ENCODE measurements at places on chromosomes 2 and 18.

- DNase-seq = no peak
Observed at GRCh38 chr18:77422974-77423867, 173.6 kb downstream of the GALR1 start.

GRCh38 chr2:238096311-238097011, 3.7 kb upstream of the ESPNL start:
- DNase-seq = no peak

- DNase-seq = no peak
Observed at GRCh38 chr18:7754725-7755181, 187.6 kb downstream of the PTPRM start.

DNA sequence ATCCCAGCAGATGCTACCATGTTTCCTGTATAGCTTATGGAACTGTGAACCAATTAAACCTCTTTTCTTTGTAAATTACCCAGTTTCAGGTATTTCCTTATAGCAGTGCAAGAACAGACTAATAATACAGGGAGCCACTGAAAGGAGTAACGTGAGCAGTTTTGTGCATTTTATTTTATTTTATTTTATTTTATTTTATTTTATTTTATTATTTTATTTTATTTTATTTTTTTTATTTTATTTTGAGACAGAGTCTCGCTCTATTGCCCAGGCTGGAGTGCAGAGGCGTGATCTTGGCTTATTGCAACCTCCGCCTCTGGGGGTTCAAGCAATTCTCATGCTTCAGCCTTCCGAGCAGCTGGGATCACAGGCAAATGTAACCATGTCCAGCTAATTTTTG, 156.3 kb upstream of the MSH6 start:
- no peak for DNase-seq

- peak; percentile 20 for DNase-seq
Observed at GRCh38 chr2:61151436-61151835, 10.6 kb upstream of the C2orf74 start.

DNA sequence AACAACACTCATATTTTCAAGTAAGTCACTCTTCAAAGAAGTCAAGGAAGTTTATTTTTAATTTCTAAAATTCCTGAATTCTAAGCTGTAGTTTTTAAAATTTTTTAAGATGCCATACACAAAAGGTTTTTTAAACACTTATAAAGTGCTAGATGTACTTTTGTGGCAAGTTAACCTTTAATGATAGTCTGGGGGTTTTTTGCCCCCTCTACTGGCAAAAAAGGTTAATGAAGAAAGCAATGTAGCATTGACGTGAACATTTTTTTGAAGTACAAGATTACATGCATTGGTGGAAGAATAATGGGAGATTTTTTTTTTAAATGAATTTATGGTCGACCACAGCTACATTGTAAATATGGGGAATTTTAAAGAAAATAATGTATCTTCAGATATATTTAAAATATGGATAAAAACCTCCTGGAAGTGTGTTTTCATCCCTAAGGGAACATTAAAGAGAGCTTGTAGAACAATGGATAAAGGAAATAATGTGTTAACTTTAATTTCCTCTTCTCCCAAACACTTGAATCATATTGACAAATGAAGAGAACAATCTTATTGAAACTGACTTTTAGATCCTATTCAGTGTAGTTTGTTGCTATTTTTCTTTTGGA, 12.6 kb downstream of the ITPRID2 start:
- DNase-seq = peak; percentile 34

DNA sequence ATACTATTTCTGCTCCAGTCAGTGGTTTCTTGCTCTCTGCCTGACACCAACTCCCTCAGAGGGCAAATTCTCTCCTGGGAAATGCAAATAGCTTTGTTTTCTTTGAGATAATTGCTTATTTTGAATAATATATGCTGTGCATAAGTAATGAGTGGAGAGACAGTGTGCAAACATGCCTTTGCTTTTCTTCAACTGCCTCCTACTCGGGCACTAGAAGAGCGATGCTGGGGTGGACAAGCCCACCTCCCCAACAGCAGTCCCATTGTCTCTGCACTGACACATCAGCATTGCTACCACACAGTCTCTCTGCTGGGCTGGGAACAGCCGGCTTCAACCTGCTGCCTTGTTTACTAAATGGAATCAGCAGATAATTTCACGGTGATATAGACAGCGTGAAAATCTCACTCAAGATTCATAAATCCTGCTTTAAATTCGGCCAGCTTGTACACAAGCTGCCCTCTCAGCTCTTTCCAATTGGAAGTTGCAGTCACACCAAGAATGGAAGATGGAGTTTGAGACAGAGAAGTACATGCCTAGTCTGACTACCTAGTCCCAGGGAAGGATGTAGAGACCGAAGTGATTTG, 694.5 kb downstream of the TDRD15 start:
- no peak for DNase-seq

- DNase-seq = no peak
Observed at GRCh38 chr2:228703152-228703551, 521.7 kb upstream of the SPHKAP start.

DNA sequence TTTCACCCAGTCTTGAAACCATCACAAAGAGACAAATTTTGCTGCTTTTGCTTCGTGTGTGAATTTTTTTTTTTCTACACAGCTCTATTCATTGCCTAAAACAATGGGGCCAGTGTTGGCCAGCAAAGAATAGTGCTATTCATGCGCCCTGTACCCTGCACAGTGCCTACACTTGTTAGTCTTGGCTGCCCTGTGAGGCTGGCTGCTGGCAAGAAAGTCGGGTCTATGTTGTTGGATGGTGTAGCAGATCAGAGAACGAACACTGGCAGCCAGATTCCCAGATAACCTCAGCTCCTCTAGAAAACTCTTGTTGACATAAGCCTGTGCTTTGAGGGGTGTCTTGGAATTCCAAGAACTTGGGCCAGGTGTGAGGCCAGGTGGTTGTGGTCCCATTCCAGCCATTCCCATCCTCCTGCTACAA, 455.7 kb upstream of the TCF4 start:
- DNase-seq = no peak

GRCh38 chr18:35504996-35505395, 7.2 kb upstream of the INO80C start:
- no peak for DNase-seq

DNA sequence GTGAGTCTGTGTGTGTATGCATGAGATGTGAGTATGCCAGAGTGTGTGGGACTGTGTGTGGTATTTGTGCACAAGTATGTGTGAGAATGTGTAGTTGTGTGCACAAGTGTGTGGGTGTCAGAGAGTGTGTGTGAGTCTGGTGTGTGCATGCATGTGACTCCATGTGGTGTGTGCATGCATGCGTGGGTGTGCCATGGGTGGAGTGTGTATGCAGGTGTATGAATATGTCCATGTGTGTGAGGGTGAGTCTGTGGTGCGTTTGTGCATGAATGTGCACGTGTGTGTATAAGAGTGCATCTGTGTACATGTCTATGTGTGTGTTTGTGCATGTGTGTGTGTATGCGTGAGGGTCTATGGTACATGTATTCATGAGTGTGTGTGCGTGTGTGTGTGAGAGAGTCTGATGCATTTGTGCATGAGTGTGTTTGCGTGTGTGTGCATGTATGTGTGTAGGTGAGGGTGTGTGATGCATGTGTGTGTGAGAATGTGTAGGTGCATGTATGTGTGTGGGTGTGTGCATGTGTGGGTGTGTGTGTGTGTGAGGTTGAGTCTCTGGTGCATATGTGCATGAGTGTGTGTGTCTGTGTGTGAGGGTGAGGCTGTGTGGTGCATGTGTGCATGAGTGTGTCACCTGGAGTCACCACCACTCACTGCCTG, 226.8 kb downstream of the LDLRAD4 start:
- DNase-seq = no peak

DNA sequence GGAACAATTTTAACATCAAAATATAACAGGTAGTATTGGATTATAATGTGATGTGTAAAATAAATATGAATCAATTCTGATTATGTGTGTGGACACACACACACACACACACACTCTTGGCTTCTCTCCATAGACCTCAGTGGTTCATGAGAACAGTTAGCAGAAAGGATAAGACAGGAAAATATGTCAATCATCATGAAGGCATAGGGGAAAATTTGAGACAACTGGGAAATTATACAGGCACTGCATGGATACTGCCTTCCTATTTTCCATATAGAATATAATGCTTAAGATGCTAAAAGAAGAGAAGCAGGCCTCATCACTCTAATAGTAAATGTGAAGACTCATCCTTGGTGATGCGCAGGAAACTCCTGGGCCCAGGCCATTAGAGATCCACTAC, 884.5 kb downstream of the SUCLG1 start:
- no peak for DNase-seq

- DNase-seq = no peak
Observed at GRCh38 chr18:78731016-78731397, 248.6 kb upstream of the SALL3 start.

DNA sequence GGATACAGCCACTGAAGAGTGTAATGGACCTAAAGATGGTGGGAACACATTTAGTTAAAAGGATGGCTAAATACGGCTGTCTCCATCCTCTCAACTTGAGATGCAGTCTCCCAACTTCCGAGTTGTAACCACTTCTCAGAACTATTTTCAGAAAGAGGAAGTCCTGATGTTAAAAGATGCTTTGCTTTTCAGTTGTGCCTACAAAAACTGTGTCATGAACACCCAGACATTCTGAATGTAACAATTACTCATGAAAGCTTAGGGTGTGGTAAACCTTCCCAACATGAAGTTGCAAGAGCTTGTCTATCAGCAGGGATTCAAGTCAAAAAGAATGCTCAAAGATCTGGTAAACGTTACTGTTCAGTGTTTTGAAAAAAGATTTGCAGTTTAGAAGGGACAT, 147.9 kb downstream of the DOCK10 start:
- peak; percentile 94 for DNase-seq

DNA sequence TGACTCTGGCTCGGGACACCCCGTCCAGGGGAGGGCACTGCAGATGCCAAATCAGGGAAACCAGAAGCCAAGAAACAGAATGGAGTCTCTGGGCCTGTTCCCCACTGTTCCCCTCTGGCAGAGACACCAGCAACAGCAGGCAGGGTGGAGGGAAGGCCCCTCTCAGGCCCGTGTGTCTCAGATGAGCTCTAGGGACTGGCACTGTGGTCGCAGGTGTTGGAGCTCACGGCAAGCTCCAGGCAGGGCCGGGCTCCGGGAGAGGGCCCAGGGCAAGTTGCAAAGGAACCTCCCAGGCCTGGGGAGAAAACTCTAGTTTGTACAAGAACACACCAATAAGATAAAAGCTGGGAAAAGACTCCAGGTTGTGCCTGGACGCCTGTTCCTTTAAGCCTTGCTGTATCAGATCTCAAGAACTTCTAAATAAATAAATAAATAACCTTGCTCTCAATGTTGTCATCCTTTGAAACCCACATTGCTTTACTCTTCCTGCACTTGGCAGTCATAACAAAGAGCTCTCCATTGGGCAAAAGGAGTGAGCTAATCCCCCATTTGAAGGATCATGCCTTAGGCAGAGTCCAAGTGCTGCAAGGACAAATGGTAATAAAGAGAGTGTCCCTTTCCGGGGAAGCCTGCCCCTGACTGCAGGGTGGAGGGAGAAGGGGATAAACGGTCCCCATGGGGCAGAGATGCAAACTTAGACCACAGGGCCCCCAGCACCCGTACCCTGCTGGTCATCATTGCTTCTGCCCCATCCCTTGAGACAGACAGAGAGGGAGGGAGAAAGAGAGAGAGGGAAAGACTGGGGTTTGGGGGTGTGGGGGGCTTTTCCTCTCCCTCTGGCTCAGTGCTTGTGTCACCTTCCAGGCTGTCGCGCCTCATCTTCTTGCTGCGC, 33.3 kb downstream of the CNGA3 start:
- no peak for DNase-seq

- DNase-seq = no peak
Observed at GRCh38 chr2:143730953-143731260, 601.7 kb downstream of the ARHGAP15 start.

GRCh38 chr18:2986150-2986865, 26.6 kb downstream of the LPIN2 start:
- DNase-seq = no peak

GRCh38 chr2:217553202-217553601, 449.6 kb downstream of the TNS1 start:
- no peak for DNase-seq

DNA sequence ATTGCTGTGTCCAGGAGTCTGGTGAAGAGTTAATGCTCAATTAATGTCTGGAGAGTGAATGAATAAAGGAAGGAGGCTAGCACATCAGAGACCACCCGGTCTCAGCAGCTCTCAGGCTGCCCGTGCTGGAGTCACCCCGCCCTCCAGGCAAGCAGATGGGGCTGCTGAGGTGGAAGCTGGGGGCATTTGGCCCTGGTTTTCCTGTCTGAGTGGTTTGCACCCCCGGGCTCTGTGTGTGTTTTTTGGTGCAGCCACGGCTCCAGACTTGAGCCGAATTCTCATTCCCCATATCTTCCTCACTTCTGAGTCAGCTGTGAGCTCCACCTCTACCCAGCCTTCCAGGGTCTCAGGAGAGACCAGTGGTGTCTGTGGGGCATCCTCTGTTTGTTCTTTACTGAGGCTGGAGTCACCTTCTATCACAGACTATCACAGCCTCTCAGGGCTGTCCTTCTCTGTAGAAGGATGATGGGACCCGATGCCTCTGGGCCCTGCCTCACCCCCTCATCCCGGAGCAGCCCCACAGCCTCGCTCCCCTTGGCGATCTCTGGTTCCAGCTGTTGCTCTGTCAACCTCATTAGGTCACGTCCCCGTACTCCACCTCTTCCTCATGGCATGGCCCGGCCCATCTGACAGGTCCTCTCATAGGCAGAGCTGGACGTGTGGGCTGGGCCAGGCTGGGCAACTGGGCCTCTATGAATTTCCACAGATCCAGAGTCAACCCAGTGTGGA, 60.8 kb downstream of the HS1BP3 start:
- no peak for DNase-seq

DNA sequence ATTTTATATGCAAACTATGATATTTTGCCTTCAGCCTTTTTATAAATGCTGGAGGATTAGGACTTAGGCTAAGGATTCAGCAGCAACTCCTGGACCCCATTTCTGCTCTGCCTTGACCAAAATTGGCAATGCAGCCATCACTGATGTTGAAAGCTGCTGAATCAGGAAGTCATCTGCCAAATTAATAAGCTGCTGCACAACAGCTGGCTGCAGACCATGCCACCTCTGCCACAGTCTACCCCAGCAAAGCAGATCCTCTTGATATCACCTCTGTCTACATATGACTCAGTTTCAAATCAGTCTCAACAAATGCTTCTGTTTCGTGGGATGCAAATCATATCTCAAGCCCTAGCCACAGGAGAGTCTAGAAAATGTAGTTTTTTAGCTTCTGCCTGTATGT, 7.1 kb upstream of the SOS1 start:
- peak; percentile 66 for DNase-seq

GRCh38 chr2:16105669-16106281, 165.4 kb downstream of the MYCN start:
- DNase-seq = no peak

DNA sequence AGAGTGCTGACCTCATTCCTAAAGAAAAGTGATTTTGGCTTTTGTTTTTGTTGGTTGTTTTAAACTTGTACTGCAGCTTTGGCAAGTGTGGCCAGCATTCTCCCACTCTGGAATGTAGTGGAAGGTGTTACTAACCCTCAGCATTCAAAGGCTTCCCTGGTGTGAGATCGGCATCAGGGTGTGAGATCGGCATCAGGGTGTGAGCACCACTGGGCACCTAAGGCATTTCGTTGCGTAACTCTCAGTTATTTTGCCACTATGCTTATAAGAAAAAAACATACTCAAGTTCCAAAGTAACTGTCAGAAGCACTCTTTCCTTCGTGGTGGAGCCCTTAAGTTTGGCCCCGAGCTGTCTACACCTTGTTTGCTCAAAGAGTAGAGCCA, 1.7 kb downstream of the CYBRD1 start:
- DNase-seq = no peak
